ENCODE measurements at places on chromosomes 1 and 21.

DNA sequence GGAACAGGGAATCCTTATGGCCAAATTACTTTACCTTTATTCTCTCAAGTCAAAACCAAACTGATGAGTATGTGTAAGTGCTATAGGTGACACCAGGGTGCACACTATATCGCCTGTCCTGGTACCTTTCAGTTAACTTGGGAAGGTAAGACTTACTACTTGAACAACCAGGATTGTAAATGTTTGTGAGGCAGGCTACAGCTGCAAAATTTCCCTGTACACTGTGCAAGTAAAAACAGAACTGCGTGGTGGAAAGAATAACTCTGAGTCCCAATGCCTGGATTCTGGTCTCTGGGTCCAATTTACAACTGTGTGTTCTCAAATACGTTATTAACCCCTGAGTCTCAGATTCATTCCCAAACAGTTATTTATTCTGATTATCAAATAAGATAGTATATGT lies 73.5 kb downstream of the TENT5C start:
- no peak for DNase-seq

GRCh38 chr1:161251579-161251978 lies 7.0 kb upstream of the PCP4L1 start:
- no peak for DNase-seq

- no peak for DNase-seq
These were observed 43.7 kb downstream of the NIBAN1 start for GRCh38 chr1:184930645-184931044.

DNA sequence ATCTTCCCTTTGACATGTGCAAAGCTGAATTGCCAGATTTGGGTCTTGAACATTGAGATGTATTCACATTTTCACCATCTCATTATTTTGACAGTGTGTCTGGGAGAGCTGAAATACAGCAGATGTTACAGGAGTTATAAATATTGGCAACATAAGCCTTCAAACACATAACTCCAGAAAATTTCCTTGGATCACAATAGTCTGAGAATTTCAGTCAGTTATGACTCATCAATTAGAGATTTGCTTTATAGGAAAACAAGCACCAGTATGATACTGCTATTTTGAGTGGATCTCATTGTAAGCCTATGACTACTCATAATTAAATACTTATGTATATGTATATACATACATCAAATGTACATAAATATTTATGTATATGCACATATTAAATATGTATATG lies 1171.8 kb downstream of the AMY1C start:
- peak; percentile 30 for DNase-seq

DNA sequence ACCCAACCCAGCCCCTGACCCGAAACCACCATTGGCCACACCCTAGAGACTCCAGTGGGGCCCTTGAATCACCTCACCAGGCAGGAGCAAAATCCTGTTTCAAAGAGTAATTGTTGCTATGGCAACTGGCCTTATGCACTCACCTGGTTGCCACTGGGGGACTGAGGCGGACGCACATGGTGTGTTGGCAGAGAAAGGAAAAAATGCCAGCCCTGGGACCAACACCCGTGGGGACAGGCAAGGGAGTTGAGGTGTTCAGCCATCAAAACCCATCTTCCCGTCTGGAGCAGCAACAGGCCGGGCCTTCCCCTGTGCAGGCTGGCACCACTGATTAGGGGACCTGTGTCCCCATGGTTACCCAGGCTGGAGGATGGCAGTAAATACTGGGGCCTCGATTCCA lies 395.8 kb upstream of the VAMP3 start:
- DNase-seq = no peak

GRCh38 chr1:20702416-20702815 lies 15.4 kb downstream of the KIF17 start:
- DNase-seq = no peak

DNA sequence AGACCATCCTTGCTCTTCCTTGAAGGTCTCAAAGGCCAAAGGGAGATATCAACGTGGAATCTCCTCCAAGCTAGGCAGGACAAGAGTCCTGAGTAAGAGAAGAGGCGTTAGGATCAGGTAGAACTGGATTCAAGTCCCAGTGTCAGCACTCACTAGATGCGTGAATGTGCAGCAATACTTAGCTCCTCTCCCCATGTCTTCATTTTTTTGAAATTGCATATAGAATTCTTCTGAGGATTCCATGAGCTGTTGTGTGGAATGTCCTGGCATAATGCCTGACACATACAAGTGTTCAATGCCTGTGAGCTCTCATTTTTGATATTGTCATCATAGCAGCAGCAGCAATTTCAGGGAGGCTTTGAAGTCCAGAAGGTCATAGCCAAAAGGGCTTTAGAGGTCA lies 333.2 kb downstream of the KCNH1 start:
- no peak for DNase-seq

DNA sequence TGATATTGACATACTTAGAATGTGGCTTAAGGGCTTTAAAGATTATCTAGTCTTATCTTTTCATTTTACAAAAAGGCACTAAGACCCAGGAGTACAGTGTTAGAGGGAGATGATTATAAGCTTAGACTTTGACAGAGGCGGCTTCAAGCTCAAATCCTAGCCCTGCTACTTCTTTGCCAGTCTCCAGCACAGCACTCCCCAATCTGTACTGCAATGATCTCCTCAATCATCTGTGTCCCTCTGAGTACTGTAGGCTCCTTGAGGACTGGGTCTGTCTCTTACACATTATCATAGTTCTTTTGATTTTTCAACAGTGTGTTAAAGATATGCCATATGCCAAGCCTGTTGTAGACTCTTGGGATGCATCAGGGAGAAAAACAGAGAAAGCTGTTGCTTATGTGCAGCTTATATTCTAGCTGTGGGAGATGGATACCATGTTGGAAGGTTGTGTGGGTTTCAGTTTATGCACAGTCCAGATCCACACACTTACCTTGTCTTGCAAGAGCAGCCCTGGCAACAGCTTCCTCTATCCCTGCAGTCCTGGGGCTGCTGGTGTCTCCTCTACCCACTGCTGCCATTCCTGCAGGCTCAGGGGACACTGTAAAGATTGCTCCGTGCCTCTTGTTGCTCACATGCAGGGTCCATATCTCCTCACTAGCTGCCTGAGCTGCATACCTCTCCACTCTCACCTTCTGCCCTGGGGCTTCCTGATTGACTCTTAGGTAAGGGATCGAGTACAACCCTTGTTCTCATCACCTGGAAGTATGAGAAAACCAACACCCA lies 103.9 kb upstream of the TSPAN2 start:
- DNase-seq = no peak

Data from fibroblast of gingiva (primary cell).